ENCODE measurements at places on chromosomes 1 and 21.

DNA sequence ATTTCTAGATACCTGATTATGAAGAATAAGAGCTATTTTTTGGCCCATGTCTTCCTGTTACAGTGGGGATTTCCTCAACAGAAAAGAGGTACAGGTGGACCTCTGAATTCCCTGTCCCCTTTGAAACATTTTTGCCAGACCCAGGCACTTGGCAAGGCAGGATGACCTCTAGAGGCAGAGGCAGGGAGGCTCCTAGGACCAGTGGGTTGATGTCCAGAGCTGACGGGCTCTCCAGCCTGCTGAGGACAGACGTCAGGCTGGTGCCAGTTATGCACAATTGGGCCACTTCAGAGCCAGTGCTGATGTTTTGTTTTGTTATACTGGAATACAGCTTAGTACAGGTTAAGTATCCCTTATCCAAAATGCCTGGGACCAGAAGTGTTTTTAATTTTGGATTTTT, 18.5 kb upstream of the A3GALT2 start:
- DNase-seq, result no peak

GRCh38 chr21:45990741-45991605, 9.4 kb downstream of the COL6A1 start:
- no peak for DNase-seq

- no peak for DNase-seq
These were observed 68.5 kb downstream of the BACE2 start for GRCh38 chr21:41236352-41236973.

- no peak for DNase-seq
These were observed 41.8 kb upstream of the SLC16A1 start for GRCh38 chr1:112997781-112998180.

- no peak for DNase-seq
These were observed 39.1 kb downstream of the PCSK9 start for GRCh38 chr1:55078470-55078869.

GRCh38 chr1:7298749-7299151, 472.3 kb upstream of the VAMP3 start:
- no peak for DNase-seq

DNA sequence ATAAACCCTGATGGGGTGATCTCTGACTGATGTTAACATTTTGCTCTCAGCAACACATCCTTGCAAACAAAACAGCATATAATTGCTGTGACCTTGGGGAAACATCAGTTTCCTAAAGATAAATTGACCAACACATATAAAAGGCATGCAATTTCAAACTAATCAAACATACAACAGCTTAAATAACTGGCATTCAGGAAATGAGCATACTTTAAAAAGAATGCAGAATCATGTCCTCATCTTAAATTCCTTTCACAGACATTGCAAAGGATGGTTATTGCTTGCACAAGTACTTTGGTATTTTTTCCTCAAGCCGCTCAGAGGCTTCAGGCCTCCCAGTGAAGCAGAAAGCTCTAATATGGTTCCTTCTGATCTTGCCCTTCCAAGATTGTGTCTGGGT, 53.4 kb upstream of the RGS18 start:
- no peak for DNase-seq

GRCh38 chr1:176193023-176193422, 14.1 kb downstream of the COP1 start:
- DNase-seq, result no peak

GRCh38 chr1:40381268-40382107, 8.0 kb downstream of the SMAP2 start:
- DNase-seq, result no peak

GRCh38 chr1:207648334-207649209, 3.6 kb downstream of the CR1L start:
- DNase-seq, result no peak

DNA sequence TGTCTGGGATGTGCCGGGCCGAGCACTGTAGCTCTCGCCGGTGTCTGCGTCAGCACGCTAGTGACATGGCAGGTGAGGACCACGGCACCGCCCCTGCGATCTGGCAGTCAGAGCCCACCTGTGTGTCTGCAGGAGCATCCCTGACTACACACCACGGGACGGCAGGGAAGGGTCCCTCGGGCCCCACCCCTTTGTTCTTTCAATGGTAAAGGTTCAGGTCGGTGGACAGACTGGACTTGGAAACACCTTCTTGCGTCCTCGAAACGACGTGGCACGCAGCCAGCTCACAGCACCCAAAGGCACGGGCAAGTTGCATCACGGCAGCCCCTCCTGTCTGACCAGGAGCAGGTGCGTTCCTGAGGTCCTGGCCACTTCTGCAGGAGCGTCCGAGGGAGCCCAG, 3.7 kb upstream of the SAMD11 start:
- DNase-seq, result no peak

DNA sequence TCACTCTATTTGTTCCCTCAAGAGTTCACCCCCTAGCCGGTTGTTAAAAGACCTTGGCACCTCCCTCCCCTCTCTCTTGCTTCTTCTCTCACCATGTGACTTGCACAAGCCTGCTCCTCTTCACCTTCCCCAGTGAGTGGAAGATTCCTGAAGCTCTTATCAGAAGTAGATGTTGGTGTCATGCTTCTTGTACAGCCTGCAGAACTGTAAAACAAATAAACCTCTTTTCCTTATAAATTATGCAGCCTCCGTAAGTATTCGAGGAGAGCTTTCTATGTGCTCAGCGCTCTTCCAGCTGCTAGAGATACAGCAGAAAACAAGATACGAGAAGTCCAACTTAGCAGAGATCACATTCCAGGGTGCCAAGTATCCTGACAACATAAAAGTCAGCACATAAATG, 147.0 kb upstream of the RUNX1 start:
- DNase-seq, result no peak

- no peak for DNase-seq
These were observed 13.9 kb downstream of the RAP1GAP start for GRCh38 chr1:21655259-21655658.

- DNase-seq, result peak; percentile 52
These were observed 11.7 kb upstream of the BNIPL start for GRCh38 chr1:151024540-151025146.

DNA sequence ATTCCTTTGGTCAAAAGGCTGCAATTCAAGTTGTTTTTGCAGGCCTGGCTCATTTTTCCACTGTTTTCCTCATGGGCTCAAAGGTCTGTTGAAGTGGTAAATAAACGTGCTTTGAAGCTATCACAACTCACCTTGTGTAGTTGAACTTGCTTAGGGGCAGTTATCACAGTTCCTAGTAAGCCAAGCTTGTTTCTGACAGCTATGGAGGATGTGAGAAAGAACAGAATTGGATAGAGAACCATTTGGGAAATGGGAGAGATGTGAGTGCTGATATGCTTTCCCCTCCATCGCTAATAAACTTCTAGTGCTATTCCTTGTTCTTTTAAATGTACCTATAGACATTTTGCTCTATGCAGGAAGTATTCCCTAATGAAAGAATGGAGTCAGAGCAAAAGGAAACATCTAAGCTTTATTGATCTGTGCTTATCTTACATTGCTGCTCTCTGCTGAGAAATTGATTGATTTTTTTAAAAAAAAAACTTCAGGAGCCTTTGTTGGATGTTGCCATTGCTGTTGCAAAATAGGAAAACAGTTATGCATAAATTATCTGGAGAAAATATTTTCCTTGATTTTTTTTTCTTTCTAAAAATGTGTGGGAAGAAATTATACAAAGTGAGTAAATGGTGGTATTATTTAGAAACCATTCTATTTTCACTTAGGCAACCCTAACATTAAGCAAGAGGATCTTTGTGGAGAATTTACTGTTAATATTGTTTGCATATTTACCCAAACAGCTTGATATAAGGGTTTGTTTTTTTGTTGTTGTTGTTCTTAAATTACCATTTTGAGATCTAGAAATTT, 118.2 kb downstream of the MAGI3 start:
- no peak for DNase-seq

DNA sequence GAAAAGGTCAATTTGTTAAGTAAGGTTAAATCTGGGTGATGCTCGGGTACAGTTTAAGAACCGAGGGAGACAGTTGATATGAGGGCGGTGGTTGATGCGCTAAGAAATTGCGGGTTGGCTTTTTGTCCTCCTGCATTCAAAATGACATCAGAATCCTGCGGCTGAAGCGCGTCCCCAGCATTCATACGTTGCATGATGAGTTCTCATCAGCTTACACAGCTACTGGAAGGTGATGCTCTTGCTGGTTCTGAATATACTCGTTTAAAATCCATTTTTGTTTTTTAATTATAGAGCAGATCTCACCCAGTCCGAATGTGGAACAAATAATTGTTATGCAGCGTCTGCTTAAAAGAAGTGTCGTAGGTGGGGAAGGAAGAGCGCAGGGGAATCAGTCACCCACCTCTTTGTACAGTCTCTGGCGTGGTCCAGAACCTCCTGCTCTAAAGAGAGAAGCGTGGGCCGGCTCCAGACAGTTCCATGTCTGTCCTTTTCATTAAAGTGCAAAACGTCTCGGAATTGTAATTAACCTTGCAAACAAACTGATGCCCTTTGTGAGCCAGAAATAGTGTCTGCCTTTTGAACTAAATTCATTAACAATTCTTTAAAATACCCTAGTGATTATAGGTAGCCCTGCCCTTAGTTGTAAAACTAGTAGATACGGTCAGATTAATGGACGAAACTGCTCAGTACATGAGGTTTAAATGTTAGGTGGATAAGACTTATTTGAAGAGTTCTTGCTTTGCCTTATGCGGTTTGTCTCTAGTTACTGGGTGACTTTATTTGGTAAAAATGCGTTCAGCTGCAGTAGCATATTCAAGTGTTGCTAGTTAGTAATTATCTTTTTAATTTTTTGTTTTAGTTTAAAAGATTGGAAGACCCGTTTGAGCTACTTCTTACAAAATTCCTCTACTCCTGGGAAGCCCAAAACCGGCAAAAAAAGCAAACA, 741 bp downstream of the RGS2 start:
- DNase-seq, result no peak

DNA sequence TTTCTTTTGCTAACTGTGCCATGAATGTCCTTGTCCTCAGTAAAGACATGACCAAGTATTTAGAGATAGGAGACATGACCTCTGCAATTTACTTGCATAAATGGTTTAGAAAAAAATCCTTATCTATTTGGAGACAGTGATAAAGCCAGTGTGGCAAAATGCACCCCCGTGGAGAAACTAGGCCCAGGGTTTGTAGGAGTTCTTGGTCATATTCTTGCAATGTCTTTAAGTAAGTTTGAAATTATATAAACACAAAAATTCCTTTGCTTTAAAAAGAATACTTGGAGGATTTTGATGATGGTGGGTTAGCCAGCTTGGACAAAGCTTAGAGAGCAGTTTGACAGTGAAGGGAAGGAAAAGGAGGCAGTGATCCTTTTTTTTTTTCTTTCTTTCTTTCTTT, 101.9 kb upstream of the SLC45A1 start:
- DNase-seq, result no peak

DNA sequence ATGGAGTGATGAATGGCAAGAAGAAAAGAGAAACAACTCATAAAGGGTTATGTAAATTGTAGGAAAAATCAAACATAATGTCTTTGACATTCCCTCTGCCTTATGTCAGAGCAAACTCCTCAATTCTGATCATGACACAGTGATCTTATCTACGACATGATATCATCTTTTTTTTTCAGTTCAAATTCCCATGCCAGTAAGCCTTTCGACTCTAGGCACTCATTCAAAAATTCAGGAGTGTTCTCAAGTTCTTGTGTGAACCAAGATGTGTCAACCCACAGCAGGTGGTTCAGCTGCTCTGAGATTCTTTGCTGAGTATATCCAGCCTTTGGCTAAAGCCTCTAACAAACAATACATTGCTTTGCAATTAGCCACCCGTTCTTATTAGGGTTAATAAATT, 97.1 kb upstream of the ESRRG start:
- DNase-seq, result no peak

DNA sequence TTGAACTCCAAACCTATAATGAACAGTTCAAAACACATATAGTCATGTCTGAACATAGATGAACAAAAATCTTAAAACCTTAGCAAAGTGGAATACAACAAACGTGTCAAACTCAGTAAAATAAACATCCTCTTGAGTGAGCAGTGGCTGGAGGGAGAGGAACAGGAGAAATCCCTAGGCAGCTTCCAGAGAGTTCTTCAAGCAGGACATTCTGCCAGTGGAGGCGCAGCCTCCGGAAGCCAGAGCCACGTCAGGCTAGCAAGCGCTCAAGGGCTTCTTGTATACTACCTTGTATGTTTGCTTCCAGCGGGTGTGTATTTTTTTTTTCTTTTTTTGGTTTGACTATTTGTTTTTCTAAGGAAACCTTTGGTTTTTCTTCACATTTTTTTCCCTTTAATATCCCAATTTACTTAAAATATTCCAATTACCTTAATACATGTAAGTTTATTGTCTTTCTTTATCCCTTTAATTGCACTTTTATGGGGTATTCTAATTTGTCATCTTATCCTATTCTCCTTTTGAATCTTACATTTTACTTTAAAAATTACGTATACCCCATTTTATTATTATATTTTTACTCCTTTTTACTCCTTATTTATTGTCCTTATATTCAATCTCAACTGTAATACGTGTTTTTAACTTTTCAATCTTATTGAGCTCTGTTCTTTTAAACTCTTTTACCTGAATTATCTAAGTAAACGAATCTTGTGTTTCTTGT, 42.0 kb downstream of the COLGALT2 start:
- no peak for DNase-seq

- DNase-seq, result no peak
These were observed 124.5 kb downstream of the TSEN15 start for GRCh38 chr1:184176058-184176457.

DNA sequence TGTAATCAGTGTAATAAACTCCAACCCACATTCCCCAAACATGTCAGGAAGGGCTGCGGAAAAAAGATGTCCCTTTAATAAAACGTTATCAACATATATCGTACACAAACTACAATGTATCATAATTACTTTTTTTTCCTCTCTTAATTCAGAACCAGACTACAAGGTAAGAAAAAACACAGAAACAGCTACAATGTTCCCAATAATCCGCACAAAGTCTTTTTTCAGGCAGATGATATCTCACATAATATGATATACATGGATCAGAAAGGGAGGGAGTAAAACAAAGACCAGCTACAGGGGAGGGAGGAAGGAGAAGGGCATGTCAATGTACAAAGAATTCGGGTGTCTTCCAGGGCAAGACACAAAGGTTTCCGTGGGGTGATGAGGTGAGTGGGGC, 25.4 kb downstream of the MRPL37 start:
- DNase-seq, result no peak

GRCh38 chr1:172955161-172955815, 95.5 kb downstream of the TNFSF18 start:
- no peak for DNase-seq

- no peak for DNase-seq
These were observed 39.5 kb downstream of the ACOT7 start for GRCh38 chr1:6353955-6354658.

DNA sequence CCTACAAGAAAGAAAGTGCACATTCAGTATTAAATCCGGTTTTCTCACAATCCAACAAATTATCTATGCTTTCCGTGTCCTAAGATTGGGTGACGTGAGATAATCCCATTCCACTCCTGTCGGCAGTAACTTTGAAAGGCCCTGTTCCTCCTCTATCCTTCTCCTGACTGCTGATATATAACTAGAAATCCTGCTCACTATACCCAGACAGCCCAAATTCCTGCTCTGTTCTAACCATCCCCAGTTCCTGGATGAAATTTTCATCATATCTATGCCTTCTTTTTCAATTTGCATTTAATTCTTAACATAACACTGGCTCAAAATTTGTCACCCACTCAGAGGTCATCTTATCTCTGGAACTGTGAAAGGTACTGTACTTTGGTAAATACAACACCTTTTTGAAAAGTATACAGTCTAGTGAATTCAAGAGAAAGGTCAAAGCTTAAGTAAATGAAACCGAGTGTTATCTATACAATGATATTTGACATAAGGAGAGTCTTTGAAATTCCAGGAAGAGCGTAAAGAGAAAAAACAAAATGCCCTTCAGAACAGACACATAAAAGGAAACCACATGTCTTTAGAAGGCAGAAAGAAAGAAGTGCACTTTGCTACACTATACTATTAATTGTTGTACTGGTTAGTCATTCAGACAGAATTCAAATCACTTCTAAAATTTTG, 200.5 kb upstream of the NEGR1 start:
- DNase-seq, result no peak

All from activated CD8-positive, alpha-beta memory T cell treated with anti-CD3 and anti-CD28 coated beads for 48 hours (primary cell).